ENCODE measurements at places on chromosomes 16 and 17.

DNA sequence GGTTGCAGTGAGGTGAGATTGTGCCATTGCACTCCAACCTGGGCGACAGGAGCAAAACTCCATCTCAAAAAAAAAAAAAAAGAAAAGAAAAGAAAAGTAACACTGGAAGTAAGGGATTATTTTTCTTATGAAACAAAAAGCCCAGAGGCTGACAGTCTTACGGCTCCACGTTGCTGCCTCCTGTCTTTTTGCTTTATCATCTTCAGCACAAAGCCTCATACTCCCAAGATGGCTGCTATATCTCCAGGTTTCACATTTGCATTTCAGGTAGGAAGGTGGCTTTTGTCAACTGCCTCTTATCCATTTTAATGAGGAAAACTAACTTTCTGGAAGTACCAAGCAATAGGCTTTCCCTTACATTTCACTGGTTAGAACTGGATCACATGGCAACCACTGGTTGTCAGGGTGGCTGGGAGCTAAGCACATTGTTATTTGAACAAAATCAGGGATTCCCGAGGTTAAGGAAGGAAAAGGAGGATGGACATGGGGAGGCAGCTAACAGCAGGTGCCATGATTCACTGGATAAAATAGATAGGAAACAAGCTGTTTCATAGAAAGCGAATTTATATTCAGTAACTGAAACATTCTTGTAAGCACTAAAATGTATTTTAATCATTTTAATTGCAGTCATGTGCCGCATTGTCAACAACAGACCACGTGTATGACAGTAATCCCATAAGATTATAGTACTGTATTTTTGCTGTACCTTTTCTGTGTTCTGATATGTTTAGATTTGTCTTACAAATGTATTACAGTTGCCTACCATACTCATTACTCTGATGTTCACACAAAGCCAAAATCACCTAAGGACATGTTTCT lies 58.6 kb downstream of the KSR1 start:
- no peak for DNase-seq

- no peak for DNase-seq
Measured at GRCh38 chr17:48643697-48644012, 17.5 kb upstream of the HOXB9 start.

DNA sequence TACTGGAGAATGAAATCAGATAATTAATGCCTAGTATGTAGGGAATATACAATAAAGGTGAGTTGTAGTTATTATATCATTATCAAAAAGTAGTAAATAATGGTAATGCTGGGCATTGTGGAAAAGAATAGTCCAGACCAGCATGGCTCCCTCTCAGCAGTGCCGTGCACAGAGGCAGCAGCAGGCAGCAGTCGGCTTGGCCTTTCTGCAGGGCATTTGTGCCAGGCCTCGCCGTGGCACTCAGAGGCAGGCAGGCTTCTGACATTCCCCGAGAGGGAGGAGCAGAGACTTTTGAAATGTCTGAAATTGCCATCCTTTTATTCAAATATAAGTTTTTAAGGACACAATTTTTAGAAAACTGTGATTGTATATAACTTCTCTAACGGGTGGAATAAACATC lies 15.0 kb downstream of the KIAA0513 start:
- DNase-seq = no peak

DNA sequence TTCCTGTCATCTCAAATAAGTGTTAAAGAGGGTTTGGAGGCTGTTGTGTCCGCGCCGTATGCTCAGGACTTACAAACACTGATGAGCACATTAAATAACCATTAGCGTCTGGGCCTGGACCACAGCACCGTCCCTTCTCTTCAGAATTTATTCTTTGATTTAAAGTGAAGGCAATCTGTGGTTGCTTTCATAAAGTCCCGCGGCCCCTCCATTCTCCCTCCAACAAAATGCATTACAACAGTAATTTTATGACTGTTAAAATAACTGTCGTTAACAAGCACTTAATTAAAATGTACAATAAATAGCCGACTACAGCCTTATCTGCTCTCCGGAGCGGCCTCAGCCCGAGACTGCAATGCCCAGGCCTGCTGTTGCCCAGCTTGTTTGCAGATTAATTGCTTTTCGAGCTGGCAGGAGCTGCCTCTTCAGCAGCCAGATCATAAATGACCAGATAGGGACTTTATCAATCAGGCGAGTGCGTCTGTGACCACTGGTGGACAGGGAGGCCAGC lies 30.6 kb upstream of the IRX3 start:
- no peak for DNase-seq

DNA sequence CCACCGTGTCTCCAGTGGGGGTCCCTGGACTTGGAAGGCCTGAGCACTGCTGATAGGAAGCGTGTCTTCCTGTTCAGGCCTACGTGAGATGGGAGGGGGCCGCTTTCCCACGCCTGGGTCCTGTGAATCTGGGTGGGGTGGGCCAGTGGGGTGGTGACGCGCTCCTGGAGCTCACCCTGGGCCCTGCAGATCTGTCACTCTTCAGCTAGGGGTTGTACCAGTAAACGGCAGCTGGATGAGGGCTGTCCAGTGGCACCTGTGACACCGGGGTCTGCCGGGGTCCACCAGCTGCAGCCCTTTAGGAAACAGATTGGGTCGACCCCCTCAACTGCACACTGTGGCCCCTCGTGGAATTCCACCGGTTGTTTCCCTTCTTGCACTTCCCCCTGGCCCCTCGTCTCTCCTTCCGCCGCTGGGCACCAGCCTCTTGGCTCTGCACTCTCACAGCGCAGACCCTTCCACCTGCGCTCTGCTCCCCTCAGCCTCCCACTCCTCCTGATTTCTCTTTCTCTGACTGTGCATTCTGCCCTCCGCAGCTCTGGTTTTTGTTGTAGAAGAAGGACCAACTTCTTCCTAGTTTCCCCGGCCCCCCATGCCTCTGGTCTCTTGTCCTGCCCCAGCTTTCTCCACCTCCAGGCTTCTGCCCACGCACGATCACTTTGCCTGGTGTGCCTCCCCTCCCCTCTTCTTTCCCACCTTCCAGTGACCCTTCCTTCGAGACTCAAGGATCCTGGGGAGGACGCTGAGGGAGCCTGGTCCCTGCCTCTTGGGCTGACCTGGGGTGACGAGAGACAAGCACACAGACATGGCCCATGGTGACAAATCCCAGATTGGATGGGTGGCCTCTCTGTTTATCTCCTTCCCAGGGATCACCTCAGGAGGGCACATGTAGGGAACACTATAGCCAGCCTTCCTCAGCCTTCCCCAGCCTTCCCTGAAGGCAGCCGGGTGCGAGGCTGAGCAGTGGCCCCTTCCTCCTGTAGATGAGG lies 4.8 kb downstream of the MRC2 start:
- DNase-seq = no peak

- DNase-seq = no peak
Measured at GRCh38 chr16:71498031-71498430, 8.9 kb upstream of the ZNF19 start.

DNA sequence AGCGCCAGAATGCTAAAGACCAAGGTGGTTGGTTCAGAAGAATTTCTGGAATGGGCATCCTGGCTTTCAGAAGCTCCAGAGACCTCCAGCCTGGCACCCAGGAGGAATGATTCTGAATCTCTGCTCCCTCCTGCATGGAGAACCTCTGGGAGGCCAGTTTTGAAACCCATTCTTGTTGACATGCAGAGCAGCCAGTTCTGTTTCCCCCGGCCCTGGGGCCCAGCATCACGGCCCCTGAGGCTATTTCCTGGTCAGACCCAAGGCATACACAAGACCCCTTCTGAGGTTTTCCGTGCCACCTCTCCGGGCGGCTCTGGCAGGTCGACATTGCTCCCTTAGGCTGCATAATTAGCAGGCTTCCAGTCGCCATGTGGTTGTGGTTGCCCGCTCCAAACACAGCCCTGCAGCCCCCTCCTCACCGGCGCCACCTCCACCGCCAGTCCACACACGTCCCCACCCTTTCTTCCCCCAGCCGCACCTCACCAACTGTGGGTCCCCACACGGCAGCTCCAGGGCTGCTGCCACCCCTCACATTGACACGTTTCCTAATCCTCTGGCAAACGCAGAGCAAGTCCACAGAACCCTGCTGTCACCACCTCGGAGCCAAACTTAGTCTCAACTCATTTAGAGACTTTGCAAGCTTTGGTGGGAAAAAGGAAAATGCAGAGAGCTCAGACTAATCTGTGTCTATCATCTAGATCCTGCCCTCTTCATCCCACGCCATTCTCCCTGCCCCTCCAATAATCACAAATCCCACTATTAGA lies 367.1 kb downstream of the SOX9 start:
- no peak for DNase-seq

DNA sequence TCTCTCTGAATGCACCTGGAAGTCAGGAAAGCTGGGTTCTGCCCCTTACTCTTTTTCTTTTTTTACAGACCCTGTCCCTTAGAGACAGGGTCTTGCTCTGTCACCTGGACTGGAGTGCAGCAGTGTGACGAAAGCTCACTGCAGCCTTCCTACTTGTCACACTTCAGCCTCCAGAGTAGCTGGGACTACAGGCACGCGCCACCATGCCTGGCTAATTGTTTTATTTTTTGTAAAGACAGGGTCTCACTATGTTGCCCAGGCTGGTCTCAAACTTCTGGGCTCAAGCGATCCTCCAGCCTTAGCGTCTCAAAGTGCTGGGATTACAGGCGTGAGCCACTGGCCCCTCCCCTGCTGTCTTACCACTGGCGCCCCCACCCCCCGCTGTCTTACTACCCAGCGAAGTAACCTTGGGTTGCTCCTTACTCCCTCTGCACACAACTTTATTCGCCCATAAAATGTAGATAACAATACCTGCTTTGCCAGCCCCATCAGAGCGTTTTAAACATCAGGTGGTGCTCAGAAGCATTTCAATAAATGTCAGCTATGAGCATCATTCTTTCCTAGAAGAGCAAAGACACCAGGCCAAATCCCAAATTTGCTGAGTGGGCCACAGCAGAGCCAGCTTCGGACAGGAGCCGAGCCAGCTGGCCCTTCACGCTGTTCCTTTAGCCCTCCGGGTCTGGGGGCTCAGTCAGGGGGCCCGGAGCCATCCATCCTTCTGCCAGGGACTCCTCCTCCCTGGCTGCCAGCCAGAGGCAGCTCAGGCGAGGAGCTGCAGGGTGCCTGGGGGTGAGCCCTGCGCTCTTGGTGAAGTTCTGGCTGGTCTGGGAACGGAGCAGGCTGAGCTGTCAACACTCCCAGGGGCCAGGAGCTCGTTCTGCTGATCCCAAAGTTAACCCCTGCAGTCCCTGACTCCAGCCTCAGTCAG lies 24.4 kb downstream of the SRL start:
- no peak for DNase-seq

- no peak for DNase-seq
Measured at GRCh38 chr17:77811521-77811920, 147.0 kb upstream of the TNRC6C start.

DNA sequence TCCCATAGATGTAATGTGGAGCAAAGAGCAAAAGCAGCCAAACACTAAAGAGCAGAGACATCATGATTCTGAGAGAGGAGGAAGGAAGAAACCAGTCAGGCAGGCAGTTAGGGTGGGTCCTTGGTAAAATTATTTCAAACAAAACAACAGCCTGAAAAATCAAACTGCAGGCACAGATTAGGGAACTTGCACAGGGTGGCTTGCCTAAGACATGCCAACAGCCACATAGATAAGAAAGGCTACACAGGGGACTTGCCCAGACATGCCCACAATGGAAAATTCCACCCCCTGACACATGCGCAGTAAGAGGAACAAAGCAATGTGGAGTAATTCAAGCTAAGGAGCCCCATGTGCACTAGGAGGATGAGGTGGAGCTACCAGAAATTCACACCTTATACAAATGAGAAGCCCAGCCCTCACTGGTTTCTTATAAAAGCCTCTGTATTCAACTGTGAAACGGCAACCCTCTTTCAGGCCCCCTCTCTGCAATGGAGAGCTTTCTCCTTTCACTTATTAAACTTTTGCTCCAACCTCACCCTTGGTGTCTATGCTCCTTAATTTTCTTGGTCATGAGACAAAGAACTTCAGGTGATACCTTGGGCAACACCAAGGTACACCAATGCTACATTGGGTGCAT lies 7.3 kb upstream of the GAS7 start:
- DNase-seq = no peak

All from CD4-positive, alpha-beta T cell treated with Interleukin-12 subunit alpha and Interleukin-12 subunit beta, for 1 hour (primary cell).